ENCODE measurements at places on chromosomes 2 and 18. TPM values are rescaled to one million over a fixed set of nuclear protein-coding genes. Genes with fewer than 3 reads are reported as not detected.

FIGN gene
- 1.3 TPM for total RNA-seq

CDC42EP3 gene
- total RNA-seq: 4.5 TPM

NETO1 gene
- not detected for total RNA-seq

PROC gene
- not detected for total RNA-seq

MAL gene
- total RNA-seq: not detected

COL5A2 gene
- 403 TPM for total RNA-seq

NGEF gene
- 14.9 TPM for total RNA-seq

GRB14 gene
- total RNA-seq: 6.1 TPM

LTBP1 gene
- 475 TPM for total RNA-seq

KLHL41 gene
- 1.1 TPM for total RNA-seq

RFX8 gene
- 20.3 TPM for total RNA-seq

SERPINB12 gene
- total RNA-seq: not detected

TGFA gene
- total RNA-seq: 0.06 TPM

UCN gene
- 0.50 TPM for total RNA-seq

ARL6IP6 gene
- 14.3 TPM for total RNA-seq

PDE11A gene
- total RNA-seq: under 0.01 TPM

IL36A gene
- total RNA-seq: not detected

SCN9A gene
- 0.40 TPM for total RNA-seq

ATP6V1B1 gene
- total RNA-seq: 1.3 TPM

CPS1 gene
- total RNA-seq: 19.1 TPM

SLC23A3 gene
- 1.6 TPM for total RNA-seq

GPAT2 gene
- total RNA-seq: 5.8 TPM

CPO gene
- 0.13 TPM for total RNA-seq

CCBE1 gene
- total RNA-seq: 26.0 TPM

FTCDNL1 gene
- 0.53 TPM for total RNA-seq

APCDD1 gene
- total RNA-seq: 4.4 TPM

DNAH6 gene
- total RNA-seq: 0.13 TPM

All from aortic smooth muscle cell (primary cell).